ENCODE measurements at places on chromosomes 13 and 19.

DNA sequence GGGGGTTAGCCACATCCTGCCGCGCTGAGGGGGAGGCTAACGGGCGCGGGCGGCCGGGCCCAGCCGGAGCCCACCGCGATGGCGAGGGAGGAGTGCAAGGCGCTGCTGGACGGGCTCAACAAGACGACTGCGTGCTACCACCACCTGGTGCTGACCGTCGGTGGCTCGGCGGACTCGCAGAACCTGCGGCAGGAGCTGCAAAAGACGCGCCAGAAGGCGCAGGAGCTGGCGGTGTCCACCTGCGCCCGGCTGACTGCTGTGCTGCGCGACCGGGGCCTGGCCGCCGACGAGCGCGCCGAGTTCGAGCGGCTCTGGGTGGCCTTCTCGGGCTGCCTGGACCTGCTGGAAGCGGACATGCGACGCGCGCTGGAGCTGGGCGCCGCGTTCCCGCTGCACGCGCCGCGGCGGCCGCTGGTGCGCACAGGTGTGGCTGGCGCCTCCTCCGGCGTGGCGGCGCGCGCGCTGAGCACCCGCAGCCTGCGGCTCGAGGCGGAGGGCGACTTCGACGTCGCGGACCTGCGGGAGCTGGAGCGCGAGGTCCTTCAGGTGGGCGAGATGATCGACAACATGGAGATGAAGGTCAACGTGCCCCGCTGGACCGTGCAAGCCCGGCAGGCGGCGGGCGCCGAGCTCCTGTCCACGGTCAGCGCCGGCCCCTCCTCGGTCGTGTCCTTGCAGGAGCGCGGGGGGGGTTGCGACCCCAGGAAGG is 692 bp downstream of the RGS9BP start:
- no peak for DNase-seq

GRCh38 chr19:35063940-35064818 is 22.7 kb downstream of the HPN start:
- no peak for DNase-seq

DNA sequence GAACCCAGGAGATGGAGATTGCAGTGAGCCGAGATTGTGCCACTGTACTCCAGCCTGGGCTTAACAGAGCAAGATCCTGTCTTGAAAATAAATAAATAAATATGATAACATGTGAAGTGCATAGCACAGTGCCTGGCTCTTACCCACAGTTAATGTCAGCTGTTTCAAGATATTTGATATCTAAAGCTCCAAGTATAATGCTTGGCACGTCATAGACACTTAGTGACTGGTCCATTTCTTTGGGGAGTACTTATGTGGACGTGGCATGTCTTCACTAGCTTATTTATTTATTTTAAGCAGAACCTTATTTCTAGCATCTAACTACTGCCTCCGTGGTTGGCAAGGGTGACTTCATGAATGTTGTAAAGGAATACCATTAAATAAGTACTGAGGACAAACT is 18.8 kb downstream of the GARRE1 start:
- DNase-seq: no peak

DNA sequence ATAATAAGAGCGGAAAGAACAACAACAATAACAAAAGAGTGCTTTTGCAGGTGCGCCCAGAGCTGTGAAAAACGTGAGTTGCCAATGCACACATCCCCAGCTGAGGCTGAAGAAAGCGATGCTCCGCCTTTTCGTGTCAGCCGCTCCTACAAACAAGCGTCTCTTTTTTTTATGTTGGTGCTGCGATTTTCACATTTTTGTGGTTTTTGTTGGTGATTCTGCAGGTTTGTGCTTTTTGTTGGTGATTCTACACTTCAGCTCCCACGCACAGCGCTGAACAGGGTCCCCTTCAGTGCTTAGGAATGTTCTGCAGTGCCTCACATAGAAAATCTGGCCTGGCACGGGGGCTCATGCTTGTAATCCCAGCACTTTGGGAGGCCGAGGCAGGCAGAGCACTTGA is 7.3 kb upstream of the SBK3 start:
- DNase-seq: no peak

DNA sequence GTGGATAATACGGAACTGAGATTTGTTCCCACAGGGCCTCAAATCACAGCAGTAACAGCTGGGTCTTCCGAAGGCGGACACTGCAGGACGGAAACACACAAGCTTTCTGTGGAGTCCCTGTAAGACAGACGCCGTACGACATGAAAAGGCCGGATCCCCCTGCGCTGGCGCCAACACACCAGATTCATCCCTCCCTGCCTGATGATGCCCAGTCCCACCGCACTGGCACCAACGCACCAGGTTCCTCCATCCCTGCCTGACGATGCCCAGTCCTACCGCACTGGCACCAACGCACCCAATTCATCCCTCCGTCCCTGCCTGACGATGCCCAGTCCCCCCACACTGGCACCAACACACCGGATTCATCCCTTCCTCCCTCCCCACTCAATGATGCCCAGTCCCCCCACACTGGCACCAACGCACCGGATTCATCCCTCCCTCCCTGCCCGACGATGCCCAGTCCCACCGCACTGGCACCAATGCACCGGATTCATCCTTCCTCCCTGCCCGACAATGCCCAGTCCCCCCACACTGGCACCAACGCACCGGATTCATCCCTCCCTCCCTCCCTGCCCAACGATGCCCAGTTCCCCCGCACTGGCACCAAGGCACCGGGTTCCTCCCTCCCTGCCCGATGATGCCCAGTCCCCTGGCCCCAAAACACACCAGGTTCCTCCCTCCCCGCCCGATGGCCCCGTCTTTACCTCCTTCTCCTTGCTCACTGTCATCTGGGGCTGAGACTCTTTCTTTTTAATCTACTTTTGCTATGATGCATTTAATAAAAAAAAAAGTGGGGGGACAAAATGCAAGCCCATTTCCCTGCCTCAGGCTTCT is 55.1 kb downstream of the RASA3 start:
- no peak for DNase-seq

DNA sequence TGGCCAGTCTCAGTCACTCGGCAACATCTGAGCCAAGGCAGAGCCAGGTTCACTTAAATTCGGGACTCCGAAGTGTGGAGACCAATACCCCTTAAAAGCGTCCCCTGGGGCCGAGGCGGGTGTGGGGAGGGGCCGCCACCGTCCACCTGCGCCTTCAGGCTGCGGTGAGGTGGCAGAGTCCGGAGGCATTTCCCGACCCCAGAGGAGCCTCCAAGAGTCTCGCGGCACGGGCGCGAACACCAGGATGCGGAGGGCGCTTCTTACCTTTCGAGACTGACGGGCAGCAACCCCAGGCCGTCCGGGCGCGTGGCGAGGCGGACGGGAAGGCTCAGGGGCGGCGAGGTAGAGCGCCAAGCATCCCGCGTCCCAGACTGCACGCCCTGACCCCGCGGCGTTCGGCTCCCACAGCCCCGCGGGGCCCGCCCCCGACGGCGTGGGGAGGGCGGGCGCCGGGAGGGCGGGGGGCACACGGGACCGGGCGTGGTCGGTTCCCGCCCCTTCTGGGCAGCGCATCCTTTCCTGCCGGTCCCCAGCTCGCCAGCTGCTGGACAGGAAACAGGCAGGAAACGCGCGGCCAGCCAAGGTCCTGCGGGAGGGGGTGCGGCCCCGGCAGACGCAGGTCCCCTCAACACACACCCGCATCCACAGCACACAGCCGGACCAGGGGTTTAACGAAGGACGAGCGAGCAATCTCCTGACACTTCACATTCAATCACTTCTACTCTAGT is at the start of gene THSD1:
THSD1 (minus strand) TSS at position 406 of the 728 bp plus-strand sequence. CDS start 3,572 bp downstream, outside the sequence.
- no peak for DNase-seq

Measured in CD4-positive, alpha-beta T cell treated with Interleukin-17A for 1 hour (primary cell).